ENCODE measurements at places on chromosomes 2 and 18.

- no peak for DNase-seq
Observed at GRCh38 chr2:232491139-232491780, 3.6 kb upstream of the ECEL1 start.

- DNase-seq = no peak
Observed at GRCh38 chr2:233700028-233700635, 7.4 kb downstream of the UGT1A6 start.

- DNase-seq = peak; percentile 13
Observed at GRCh38 chr2:119174216-119174992, 15.9 kb upstream of the C1QL2 start.

DNA sequence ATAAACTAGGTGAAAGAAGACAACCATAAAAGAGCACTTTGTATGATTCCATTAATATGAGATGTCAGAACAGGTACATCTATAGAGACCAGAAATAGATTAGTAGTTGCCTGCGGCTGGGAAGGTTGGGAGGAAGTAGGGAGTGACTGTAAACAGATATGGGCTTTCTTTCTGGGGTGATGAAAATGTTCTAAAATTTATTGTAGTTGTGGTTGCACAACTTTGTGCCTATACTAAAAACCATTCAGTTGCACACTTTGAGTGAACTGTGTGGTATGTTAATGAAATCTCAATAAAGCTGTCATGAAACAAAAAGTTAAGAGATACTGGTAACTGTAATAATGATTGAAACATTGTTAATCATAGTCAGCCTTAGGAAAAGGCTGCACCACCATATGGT is 152.7 kb upstream of the ALPP start:
- DNase-seq = no peak

- DNase-seq = no peak
Observed at GRCh38 chr18:64886995-64887394, 738.1 kb upstream of the LINC00305 start.

DNA sequence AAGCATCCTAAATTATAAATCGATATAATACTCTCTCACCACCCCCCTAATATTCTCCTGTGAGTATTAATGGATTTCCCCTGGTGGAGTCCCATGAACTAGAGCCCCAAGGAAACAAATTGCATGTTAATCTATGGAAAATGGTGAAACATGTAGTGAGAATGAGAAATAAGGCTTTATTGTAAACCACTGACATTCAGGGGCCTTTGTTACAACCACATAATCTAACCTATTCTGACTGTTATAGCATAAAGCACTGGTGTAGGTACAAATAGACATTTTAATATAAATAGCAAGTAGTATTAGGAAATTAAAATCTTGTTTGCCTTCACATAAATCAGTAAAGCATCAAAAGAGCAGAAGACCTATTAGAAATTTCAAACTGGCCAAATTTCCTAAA is 65.3 kb upstream of the TLK1 start:
- no peak for DNase-seq

GRCh38 chr2:240642806-240643092 is 17.5 kb downstream of the GPR35 start:
- DNase-seq = no peak

DNA sequence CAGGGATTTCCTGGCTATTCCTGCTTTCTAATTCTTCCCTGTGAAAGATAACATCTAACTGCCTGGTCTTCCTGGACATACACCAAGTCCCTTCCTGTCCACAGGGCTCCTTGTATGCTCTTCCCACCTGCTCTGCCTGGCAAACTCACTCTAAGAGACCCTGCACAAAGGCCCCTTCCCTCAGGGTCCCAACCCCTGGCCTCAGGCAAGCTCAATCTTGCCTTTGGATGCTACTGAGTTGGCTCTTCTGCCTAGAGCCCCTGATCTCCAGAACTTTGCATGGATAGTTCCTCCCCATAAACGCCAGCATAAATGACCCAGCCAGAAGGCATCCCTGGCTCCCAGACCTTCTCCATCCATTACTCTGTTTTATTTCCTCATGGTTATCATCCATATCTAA is 98.3 kb upstream of the OTOS start:
- no peak for DNase-seq

DNA sequence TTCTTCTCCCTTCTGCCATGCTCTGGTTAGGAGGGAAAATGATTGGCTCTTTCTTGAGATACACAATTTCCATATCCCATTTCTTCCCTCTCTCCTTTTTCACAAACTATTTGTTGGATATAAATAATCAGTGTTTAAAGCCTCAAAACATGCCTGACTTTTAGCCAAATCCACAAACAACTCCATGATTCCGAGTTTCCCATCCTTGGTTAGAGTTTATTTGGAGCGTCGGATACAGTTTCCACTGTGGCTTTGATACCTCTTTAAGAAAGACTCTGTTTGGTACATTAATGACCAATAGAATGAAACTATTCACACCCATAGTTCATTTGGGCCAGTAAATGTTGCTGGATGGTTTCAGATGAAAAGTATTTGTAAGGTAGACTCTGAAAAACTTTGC is 5.9 kb upstream of the FHL2 start:
- DNase-seq = no peak

DNA sequence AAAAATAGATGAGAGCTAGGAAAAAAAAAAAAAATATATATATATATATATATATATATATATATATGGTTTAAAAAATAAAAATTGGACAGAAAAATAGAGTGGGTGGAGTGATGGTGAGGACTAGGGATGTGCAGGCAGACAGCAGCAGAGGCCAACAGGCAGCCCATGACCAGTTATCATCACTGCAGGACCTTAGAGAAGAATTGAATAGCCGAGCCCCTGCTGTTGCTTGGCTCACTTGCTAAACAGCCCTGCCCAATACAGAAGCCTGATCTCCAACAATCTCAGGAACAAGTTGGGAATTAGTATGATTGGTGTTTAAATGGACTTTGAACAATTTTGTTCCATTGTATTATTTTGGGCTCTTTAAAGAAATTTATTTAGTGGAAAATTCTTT is 967.5 kb upstream of the PIK3C3 start:
- no peak for DNase-seq

DNA sequence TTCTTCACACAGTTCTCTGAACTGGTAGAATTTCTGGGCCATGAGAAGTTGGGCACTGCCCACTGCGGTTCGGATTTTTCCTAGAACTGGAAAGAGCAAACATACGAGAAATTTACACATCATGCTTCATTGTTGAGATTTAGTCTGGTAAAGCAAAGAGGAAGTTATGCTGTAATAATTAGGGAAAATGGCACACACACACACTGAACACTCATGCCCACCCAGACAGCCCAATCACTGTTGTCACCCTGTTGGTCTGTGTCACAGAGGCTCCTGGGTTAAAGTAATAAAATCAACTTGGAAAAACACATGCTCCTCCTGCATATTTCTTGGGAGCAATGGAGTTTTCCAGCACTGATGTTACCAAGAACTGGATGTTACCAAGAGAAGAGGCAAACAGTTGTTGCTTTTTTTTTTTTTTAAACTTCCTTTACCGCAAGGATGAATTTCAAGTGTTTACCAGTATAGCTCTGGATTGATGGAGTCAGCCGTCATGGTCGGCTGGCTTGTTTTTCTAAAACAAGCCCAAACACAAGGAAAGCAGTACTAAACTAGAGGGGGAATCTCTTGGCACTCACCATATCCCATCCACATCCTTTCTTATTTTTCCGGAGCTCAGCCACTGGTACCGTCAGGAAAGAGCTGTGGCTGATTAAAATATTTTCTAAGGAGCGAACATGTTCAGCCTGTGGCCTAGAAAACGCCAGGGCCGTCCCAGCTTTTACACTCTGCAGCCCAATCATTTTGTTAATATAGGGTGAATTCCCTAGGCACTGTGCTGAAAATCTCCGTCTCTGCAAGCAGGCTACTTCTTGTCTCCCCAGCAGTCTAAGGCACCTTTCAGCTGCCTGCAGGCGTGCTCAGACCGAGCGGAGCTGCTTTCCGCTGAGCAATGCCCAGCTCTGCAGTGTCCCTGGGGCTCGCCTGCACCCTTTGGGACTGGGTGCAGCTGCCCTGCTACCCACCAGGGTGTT is 58.9 kb downstream of the TGIF1 start:
- DNase-seq = no peak
